Substantia nigra (tissue), 51 donors: ENCODE measurements at places on chromosomes 5 and 9.

DNA sequence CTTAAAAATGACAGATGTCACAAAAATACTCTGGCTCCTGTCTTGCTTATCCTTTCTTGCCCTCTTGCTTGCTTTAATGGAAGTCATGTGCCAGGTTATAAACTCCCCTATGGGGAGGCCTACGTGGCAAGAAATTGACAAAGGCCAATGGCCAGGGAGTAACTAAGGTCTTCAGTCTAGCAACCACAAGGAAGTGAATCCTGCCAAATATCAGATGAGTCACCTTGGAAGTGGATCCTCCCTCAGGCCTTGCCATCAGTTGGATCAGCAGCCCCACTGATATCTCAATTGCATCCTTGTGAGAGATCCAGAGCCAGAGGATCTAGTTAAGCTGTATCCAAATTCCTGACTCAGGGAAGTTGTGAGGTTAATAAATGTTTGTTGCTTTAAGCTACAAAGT is 82.8 kb downstream of the CAAP1 start:
- no peak for DNase-seq

GRCh38 chr5:167720676-167721260 is 570.7 kb upstream of the WWC1 start:
- no peak for DNase-seq

DNA sequence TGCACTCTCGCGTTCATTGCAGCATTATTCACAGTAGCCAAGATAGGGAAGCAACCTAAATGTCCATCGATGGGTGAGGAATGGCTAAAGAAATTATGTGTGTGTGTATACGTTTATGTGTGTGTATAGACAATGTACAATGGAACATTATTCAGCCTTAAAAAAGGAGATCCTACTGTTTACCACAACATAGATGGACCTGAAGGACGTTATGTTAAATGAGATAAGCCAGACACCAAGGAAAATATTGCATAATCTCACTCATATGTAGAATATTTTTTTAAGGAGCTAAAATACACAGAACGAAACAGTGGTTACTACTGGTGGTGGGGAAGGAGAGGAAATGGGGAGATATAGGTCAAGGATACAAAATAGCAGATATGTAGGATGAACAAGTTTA is 2.4 kb downstream of the KIF2A start:
- DNase-seq = no peak

DNA sequence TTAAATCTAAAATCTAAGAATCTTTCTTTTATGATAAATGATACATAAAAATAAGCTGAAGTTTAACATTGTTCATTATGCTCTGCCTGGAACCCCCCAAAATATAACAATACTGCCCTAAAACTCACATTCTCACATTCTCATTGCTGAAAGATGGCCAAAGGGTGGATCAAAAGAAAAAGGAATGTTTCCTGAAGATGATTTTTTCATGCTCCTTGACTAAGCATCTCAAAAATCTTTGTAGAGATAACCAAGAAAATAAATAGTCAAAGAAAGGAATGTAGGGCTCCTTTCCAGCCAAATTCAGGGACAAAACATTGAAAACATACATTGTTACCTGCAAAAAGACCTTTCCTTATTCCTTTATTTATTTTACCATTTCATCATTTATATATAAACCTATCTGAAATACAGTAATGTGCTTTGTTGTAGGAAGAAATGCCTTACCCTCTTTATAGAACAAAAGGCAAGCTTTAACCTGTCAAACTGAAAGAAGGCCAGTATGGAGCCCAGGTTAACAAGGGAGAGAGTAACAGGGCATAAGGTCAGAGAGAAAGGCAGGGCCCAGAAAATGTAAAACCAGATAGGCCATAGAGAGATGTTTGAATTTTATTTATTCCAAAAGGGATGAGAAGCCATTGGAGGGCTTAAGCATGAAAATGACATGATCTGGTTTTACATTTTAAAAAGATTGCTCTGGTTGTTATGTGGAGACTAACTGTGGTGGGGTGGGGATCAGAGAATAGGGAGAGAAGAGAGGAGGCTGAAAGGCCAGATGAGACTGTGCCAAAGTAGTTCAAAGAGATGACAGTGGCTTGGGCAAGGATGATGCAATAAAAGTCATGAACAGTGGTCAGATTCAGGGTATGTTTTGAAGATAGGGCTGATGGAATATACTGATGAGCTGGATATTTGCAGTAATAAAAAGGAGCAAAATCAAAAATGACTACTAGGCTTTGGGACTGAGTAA is 37.3 kb upstream of the CDK5RAP2 start:
- DNase-seq = no peak

DNA sequence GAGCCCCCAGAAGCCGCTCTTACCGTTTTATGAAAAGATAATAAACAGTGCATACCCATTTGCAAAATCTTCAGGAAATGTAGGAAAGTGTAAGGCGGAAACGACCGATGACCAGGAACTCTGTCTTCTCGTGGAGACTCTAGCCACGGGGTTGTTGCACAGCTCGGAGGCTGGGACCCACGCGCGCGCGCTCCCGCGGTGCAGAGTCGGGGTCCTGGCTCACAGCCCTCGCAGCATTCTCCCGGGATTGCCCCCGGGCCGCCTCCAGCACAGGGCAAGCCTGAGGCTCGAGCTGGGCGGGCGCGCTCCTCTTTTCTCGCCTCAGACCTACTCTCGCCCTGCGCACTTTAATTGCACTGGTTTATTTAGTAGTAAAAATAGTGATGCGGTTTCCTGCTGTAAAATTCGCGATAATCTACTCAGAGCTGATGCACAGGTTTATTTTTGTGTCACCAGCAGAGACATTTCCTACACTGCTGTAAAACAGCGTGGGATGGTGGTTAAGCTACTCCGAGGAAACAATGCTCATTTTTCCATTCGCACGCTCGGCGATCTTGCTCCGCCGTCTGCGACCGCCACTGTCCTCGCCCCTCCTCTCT is 15.5 kb downstream of the TRIM7 start:
- no peak for DNase-seq

- DNase-seq = no peak
Observed at GRCh38 chr5:1374030-1374678, 29.3 kb upstream of the CLPTM1L start.

DNA sequence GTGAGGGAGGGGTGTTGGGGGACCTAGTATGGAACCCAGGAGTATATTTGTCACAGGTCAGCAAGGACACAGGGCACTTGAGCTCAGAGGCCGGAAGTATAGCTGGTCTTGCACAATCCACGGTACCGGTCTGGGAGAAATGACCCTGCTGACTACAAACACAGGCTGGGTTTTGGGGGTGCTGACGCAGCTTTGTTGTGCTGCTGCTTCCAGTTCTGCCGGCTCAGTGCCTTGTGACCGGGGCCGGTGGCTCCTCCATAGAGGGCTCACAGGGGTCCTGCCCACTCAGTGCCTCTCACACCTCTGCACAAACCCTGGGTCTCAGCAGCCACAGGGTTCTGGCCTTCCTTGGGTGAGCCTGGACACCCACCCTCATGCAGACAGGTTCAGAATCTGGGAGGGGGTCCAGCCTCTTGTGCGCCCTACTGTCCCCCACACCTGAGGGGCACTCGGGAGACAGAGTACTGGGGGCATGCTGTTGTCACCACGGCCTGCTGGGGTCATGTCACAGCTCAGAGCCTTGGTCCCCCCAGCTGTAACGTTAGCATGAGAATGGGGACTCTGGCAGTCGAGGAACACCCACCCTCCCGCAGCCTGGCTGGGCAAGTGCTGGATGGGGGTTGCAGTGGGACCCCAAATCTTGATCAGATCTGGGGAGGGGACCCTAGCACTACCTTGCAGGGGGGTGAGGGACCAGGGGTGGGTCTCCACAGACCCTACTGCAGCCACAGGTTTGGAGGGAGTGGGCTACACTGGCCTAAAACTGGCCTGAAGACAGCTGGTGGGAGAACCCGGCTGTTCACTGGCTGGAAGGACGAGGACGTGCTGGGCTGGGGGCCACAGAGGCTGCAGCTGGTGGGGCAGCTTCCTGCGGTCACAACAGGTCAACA is 17.7 kb downstream of the NINJ1 start:
- DNase-seq = no peak

GRCh38 chr9:110224583-110224982 is 16.6 kb upstream of the C9orf152 start:
- DNase-seq = no peak

GRCh38 chr5:14767735-14768507 is 103.4 kb downstream of the OTULIN start:
- no peak for DNase-seq

GRCh38 chr9:128208946-128209669 is 5.9 kb downstream of the DNM1 start:
- no peak for DNase-seq

- no peak for DNase-seq
Observed at GRCh38 chr5:80822640-80823039, 137.5 kb upstream of the RASGRF2 start.

- no peak for DNase-seq
Observed at GRCh38 chr9:133708246-133709014, 29.7 kb downstream of the SARDH start.

GRCh38 chr5:133694181-133694831 is 82.0 kb upstream of the FSTL4 start:
- DNase-seq = no peak

DNA sequence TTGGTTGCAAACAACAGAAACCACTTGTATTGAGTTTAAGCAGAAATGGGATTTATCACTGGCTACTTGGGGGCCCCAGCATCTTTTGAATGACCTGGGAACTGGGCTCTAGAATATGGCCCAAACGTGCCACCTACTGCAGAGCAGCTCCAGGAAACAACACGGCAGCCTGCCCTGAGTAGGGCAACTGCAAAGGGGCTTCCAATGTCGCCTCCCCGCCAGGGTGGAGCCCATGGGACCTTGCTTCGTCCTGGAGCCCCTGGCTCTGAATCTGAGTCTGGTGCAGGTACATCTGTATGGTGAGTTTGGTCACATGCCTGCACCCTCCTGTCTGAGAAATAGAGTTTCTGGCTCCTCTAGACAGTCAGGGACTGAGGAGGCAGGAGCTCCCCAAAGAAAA is 38.6 kb downstream of the BOD1 start:
- DNase-seq = no peak

GRCh38 chr9:91712811-91713210 is 237.2 kb downstream of the ROR2 start:
- DNase-seq = no peak

DNA sequence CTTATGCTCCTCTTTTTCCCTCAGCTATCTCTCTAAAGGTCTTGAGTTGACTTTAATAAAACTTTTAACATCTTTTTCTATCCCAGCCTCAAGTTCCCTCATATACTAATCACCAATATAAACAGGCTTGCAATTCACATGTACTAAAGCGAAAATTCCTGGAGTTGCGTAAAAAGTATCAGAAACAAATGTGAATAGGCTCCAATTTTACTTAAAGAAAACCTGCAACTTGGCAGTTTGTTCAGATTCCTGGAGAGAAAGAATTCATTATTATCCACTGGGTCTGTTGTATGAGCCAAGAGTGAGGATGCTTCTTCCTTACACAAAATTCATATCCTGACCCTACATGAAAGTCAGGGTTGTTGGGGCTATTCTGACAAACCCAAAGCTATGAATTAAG is 384.2 kb downstream of the DTWD2 start:
- no peak for DNase-seq

DNA sequence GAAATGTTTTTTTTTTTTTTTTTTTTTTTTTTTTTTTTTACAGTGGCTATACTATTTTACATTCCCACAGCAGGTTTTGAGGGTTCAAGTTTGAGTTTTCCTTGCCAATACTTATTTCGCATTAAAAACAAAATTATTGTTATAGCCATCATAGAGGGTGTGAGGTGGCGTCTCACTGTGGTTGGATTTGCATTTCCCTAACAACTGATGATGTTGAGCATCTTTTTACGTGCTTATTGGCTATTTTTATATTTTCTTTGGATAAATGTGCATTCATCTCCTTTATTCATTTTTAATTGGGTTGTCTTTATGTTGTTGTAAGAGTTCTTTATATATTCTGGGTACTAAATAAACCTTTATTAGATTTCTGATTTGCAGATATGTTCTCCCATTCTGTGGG is 18.9 kb upstream of the UBLCP1 start:
- DNase-seq = no peak

GRCh38 chr9:133950192-133950591 is 41.9 kb downstream of the VAV2 start:
- no peak for DNase-seq

GRCh38 chr9:35730486-35730854 is 1.5 kb downstream of the TLN1 start:
- DNase-seq = no peak

GRCh38 chr5:100566382-100567141 is 31.4 kb downstream of the FAM174A start:
- no peak for DNase-seq

GRCh38 chr5:154523709-154524108 is 45.7 kb upstream of the HAND1 start:
- DNase-seq = no peak

DNA sequence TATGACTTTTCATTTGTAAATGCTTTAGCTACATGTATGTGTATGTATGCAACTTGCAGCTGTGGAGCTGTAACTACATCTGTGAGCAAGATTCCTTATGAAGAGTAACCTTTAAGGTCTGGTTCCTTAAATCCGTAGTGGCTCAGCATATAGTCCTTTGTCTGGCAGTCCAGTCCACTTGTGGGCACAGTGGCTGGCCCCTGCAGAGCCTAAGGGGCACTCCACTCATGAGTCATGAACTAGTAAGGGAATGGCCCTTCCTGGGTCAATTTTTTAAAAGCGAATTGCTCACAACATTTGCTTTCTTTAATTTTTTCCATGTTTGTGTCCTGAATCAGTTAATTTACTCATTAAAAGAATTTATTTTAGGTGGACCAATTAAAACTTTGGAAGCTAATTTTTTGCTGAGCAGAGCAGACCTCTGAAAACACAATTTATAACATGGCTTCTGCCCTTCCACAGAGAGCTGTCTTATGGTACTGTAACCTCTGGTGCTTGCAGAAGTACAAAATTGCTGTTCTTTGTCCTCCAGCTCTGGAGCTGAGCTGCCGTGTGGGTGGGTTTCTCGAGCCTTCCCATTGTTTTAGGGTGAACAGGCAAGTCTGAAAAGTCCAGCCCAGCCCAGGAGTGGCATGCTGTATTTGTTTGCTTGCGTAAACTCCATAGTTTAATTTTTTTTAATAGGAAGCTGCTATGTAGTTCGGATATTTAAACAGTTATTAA is 110.1 kb downstream of the MVB12B start:
- DNase-seq = no peak

- DNase-seq = no peak
Observed at GRCh38 chr9:134375430-134376385, 49.5 kb downstream of the RXRA start.

DNA sequence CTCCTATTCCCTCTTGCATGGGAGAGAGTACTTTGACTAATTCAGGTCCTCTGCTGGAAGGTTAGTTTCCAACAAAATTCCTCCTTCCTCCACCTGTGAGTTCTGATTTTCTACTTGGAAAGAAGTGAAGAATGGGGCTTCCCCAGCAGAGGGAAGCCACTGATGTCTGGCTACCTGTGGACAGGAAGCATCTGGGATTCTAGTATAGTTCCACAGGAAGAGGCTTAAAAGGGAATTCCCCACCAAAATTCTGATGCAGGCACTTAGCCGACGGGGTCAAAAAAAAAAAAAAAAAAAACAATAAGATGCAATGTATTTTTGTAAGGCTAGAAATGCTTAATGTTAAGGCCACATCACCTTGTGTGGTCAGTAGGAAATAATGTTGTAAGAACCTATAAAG is 33.4 kb downstream of the PCDHGC5 start:
- DNase-seq = no peak
